ENCODE measurements at places on chromosomes 6 and 20.

DNA sequence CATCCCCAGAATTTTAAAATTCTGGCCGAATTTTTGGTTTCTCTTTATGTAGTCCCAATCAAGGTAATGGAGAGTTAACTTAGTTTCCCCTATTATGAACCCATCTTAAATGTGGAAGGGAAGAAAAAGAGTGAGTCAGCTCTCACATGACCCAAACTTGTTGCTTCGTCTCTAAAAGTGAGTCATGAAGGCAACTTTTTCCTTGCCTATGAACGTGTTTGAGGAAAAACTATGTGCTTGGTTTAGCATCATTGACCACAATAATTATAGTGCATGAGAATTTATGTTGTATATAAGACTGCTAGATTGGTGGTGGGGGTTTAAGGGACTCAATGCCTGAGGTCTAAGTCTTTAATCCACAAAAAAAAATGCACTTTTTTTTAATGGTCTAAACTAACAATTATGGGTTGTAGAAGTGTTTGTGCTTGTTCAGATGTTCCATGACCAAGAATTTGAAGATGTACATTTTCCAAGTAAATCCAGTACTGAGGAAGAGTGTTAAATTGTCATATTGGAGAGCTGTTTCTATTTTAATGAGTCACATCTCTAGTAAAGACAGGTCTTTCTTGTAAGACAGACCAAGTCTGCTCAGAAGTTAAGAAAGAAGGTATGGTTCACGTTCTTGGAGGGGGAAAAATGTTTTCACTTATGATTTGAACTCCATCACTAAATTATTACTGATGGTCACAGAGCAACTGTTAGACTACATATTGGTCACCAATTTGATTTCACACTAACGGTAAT is 409.9 kb upstream of the MARCKS start:
- DNase-seq = peak; percentile 86

- DNase-seq = no peak
These were observed 83.2 kb downstream of the SLC22A23 start for GRCh38 chr6:3373597-3374203.

DNA sequence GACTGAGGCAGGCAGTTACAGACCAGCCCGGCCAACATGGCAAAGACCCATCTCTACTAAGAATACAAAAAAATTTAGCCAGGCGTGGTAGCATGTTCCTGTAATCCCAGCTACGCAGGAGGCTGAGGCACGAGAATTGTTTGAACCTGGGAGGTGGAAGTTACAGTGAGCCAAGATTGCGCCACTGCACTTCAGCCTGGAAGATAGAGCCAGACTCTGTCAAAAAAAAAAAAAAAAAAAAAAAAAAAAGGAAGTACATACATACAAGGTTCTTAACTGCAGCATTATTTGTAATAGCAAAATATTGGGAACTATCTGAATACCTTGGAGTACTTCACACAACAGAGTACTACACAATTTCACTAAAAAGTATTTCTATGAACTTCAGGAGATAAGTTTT is 183.5 kb upstream of the OLIG3 start:
- no peak for DNase-seq

DNA sequence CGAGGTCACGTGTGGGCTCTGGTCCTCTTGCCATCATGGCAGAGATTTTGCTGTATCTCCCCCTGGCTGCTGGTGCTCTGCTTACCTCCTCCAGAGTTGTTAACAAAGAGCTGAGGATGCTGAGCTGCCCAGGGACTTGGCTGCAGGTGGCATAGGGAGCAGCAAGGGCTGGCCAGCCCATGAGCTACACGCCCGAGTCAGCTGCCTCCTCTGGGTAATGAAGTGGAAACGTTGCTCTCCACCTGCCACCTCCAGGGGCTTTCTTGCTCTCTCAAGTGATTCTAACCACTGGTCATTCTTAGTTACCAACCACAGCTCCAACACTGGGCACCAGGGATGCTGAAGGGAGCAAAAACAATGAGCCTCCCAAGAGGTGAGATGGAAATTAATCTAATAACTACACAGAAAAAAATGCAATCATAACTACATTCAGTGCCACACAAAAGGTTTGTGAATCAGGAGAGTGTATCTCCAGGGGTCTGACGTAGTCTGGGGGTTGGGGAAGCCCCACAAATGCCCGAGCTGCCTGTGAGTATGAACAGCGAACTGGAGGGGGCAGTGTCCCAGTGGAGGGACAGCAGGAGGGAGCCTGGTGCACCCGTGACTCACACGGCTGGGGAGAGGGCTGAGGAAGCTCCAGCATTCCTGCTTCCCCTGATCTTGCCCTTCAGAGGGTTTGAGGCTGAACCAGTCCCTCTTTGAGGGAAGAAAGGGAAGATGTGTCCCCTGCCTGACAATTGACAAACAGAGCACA is 78.7 kb downstream of the CDH26 start:
- DNase-seq = peak; percentile 35

DNA sequence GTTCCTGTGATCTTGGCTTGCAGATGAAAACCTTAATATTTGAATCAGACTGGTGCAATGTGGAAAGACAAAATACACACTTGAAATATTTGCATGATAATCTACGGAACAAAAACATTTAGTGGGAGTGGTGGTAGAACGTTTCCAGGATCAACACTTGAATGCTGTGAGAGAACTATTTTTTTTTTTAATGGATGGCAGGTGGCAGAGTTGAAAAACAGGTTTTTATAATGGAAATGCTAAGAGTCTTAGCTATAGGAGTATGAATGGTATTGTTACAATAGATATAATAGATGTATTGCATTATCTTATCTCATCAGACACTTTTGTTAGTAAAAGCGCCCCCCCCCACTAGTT is 49.2 kb downstream of the CDKAL1 start:
- DNase-seq = no peak

- no peak for DNase-seq
These were observed 38.9 kb downstream of the CD109 start for GRCh38 chr6:73734832-73735453.

- DNase-seq = no peak
These were observed 157.6 kb upstream of the OLIG3 start for GRCh38 chr6:137651591-137652335.

- DNase-seq = no peak
These were observed 20.1 kb downstream of the RNASET2 start for GRCh38 chr6:166936079-166936787.

GRCh38 chr6:33427585-33428223 is 7.8 kb downstream of the SYNGAP1 start:
- no peak for DNase-seq

DNA sequence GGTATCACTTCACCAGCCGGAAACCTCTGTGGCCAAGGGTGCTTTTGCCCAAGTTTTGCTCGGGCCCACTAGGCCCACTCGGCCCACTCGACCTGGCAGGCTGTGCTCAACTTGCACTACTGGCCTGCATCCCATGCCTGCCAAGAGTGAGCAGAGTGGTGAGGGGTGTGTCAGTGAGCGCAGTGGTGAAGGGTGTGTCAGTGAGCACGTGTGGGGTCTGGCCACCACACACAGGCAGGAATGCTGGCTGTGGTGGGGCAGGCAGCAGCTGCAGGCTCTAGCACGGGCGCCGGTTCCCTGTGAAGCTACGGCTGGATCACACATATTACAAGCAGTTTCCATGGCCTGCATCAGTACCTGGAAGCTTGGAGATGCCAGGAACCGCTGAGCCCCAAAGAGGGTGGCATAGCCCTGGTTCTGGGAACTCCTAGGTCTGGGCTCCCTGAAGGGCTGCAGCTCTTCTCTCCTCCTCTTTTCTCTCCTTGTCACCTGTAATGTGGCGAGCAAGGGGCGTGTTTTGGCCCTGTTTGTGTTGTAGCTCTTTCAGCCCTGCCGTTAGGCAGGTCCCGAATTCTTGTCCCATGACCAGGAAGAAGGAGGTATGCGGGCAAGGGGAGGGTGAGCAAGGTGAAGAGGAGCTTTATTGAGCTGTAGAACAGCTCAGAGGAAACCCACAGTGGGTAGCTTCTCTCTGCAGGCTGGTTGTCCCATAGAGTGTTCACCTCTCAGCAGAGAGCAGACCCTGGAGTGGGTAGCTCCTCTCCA is 51.0 kb upstream of the CLDN20 start:
- DNase-seq = no peak

- peak; percentile 78 for DNase-seq
These were observed 101.0 kb downstream of the NRN1 start for GRCh38 chr6:5905431-5906339.

GRCh38 chr6:74610352-74610751 is 595.5 kb downstream of the COL12A1 start:
- no peak for DNase-seq

DNA sequence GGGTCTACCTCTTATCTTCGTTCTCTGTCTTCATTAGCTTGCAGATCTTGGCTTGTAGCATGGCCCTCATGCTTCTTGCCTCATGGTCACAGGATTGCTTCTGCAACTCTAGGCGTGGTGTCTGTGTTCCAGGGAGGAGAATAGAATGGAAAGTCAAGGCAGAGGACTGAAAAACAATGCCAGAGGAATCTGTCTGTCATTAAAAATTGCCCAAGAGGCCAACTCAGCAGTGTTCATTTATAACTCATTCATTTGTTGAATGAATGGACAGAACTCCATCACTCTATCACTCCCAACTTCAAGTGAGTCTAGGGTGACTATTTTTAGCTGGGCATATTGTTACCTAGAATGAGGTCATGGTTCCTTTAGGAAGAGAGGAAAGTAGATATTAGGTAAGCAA is 179.6 kb downstream of the UST start:
- no peak for DNase-seq

DNA sequence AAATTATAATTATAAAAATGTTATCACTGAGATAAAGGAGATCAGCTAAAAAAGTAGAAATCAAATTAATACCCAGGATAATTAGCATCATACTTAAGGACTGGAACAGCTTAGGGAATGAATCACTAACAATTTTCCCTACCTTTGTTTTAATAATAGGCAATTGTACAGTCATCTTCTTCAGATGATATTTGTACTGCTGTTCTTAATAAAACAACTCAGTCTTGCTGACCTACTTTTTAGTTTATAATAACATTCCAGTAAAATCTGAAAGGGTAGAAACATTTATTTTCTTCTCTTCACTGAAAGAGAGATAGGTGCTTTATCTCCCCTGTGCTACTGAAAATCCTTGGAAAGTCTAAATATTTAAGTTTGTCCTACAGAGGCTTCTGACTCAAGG is 271.2 kb upstream of the THEMIS start:
- no peak for DNase-seq

DNA sequence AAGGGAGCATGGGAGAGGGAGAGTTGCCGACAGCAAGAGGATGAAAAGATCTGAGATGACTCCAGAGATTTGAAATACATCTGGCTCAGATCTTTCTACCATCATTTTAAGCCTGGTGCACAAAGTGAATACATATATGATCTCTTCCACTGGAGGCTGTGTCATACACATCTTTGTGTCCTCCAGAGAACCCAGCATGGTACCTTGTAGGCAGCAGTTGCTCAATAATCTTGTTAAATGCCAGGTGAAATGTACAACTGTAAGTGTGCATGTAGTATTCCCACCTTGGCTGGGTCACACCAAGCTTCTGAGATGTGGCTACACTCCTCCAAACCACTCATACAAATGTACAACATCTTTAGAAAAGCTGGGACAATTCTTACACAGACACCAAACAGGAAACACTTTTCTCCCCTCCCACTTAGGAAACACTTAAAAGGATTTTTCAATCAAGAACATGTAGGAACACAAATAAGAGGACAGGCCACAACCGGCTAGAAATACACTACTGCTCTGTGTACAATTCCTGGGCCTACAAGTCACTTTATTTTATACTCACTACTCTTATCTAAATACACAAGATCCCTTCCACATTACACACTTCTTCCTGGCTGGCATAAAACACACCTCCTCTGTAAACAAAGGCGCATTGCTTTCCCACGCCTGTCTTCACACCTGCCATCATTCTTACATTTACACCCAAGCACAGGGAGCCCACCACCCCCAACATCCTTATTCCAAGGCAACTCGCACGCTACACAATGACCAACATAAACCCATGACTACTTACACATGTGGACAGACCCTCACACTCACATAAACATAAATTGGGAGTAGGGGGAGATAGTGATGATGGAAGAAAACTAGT is 3.8 kb upstream of the IER3 start:
- DNase-seq = no peak

GRCh38 chr6:54053881-54054391 is 57.3 kb upstream of the MLIP start:
- DNase-seq = peak; percentile 90

- DNase-seq = no peak
These were observed 7.3 kb downstream of the EYA4 start for GRCh38 chr6:133248241-133249001.

DNA sequence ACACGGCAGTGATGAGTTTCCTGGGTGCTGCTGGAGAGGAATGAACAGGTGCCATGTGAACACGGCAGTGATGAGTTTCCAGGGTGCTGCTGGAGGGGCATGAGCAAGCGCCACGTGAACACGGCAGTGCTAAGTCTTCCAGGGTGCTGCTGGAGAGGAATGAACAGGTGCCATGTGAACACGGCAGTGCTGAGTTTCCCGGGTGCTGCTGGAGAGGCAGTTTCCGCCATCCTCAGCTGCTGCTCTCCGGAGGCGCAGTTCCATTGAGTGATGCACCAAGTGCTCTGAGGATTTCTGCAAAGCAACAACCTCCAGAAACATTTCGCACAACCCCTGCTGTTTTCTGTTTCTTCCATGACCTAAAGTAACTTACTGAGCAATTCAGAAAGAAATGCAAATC is 155.4 kb downstream of the SMOC2 start:
- DNase-seq = no peak
